ENCODE measurements at places on chromosomes 3 and 15.

- no peak for DNase-seq
Observed at GRCh38 chr15:92541291-92542200, 114.0 kb downstream of the FAM174B start.

DNA sequence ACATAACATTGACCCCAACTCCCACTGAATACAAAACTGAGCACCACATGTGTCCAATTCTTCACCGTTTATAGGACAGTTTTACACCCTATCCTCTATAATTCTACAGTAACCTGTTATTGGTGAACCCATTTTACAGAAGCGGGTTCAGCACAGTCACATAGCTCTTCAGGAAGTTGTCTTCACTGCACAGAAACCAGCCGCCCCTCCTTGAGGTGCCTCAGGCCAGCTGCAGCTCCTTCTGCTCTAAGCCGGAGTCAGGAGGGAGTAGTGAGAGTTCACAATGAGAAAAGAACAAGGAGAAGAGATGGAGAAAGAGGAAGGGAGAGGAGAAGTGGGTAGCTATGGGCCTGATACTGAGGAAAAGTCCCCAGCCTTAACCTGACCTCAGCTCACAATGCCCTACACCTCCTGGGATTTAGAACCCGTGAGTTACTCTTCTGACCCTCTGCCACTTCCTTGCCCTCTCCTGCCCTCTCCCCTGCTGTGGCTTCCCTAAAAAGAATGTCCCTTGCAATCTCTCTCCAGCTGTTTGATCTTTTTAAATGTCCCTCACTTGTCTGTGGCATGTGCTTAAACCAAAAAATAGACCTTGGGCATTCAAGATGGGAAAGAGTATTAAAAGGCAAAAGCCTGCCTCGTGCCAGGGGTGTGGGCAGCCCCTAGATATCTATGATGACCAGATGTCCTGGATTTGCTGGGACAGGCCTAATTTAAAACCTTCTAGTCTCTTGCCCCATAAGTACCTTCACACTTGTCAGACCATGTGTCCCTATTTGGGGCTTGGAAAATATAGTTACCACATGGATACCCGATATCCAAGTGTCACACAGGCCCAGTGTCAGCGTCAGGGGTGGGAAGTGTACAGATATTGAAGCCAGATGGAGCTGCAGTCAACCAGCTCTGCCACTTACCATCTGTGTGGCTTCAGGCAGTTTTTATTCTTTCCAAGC is 71.3 kb upstream of the HES1 start:
- DNase-seq = no peak

DNA sequence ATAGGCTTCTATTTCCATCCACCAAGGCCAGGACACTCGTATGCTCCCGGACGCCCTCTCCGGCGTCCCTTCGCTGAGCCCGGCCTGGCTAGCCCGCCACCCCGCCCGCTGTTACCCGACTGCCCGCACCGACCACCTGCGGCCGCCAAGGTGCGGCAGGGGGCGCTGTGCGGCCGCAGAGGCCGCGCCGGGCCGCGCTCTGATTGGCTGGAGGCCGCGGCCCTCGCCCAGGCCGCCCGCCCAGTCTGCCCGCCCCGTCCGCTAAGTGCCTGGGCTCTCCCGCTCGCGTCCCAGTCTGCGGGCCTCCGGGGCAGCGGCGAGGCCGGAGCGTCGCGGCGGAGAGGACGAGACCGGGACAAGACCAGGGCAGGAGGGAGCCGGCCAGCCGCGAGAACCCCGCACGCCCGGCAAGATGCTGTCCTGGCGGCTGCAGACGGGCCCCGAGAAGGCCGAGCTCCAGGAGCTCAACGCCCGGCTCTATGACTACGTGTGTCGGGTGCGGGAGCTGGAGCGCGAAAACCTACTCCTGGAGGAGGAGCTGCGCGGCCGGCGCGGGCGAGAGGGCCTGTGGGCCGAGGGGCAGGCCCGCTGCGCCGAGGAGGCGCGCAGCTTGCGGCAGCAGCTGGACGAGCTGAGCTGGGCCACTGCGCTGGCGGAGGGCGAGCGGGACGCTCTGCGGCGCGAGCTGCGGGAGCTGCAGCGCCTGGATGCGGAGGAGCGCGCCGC is at the start of gene SYNM:
Gene SYNM, plus strand, starts transcription at position 293 of the 726 bp plus-strand sequence. Its CDS starts 120 bp downstream, at position 413.
- DNase-seq = peak; percentile 66

GRCh38 chr3:101156787-101157345 is 163.5 kb downstream of the IMPG2 start:
- no peak for DNase-seq

DNA sequence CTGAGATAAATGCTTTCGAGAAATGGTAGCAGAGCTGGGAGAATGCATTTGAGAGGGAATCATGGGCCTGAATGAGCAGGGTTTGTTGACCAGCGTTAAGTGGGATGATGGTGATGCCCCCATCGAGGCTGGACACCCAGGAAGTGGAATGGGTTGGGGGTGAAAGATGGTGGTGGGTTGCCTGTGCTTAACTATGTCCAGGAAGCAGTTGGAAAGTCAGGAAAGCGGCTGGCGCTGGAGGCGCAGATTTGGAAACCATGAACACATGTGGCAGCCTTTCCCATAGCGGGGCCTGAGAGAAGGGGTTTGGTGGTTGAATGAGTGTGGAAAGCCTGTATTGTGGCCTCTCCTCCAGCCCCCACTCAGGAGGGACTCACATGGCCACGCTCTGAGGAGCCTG is 80.7 kb downstream of the AAGAB start:
- DNase-seq = no peak

DNA sequence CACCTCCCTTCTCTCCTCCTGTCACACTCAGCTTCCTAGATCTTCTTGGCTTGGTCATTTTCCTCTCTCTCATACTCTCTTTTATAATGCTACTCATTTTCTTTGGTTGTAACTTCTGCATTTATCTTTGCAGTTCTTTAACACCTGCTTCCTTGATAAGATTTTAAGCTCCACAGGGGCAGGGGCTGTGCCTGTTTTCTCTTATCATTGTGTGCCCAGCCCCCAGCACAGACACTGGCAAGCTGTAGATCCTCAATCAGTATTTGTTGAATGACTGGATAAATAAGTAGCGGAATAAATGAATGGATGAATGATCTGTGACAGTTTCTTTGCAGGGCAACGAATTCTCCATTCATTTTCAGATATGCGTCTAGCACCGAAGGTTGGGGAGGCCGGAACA is 64.3 kb upstream of the MEX3B start:
- no peak for DNase-seq

DNA sequence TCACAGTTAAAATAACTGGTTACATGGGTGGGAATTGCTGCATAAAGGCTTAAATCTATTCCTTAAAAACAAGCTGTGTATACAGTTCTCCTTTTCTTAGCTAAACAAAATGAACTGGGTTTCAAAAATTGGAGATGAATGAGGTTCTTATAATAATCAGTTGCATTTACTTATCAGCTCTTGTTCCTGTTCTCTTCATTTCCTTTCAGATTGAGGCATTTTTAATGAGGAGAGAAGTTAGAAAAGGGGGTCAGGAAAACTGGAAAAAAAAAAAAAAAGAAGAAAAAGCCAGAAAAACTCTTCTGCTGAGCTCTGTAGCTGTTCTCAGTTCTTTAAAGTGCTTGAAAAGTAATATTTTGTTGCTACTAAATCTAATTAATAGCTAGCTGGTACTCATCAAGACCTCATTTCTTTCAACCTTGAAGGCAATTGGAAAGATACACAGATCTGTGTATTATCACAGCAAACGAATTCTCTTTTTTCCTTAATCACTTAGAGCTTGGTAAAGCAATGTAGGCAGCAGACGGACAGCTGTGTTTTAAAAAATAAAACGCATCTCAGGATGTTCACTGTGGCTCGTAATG is 32.2 kb downstream of the PTPRG start:
- no peak for DNase-seq

GRCh38 chr3:193515966-193516365 is 38.7 kb downstream of the ATP13A4 start:
- DNase-seq = no peak

DNA sequence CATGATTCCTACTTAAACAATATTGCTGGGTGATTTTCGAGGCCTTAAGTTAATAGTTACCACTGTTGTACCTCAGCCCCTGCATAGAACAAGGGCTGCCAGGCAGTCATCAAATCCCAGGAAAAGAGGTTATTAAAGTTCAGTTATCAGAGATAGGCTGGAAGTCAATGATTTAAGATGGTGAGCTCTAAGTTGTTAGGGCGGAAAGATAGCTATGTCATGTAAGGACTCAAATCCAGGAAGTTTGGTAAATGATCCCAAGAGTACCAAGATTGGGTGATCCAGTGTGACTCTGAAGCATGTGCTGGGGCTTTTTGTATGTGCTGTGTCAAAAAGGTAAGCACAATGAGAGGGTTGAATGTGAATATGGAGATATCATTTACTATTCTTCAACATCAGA is 287.9 kb downstream of the NLGN1 start:
- DNase-seq = no peak

DNA sequence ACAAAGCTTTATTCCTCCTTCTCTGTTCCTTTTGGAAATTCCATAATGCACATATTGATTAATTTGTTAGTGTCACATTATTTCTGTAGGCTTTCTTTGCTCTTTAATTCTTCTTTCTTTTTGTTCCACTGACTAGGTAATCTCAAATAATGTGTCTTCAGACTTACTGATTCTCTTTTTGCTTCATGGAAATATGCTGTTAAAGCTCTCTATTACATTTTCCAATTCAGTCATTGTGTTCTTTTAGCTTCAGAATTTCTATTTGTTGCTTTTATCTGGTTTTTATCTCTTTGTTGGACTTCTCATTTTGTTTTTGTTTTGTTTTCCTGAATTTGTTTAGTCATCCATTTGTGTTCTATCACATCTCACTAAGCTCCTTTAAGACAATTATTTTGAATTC is 147.0 kb upstream of the EOMES start:
- DNase-seq = no peak

DNA sequence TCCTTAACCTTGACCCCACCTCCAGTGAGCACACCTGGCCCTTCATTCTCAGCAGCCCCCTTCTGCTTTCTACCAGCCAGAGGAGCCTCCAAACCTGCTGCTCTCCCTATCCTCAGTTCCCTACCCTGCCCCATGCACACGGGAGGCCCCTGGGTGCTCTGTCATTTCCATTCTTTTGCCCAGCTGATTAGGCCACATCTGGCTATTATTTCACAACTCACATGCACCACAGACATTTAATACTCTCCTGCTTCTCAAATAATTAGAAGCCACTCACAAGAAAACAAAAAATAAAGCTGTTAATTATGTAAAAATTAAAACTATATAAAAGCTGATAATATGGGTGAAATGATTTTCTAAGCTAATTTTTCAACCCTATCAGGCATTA is 50.7 kb downstream of the MYLK start:
- DNase-seq = peak; percentile 18

GRCh38 chr15:32922541-32922940 is 204.7 kb downstream of the GREM1 start:
- DNase-seq = no peak

- peak; percentile 63 for DNase-seq
Observed at GRCh38 chr15:64842096-64842939, 603 bp downstream of the PLEKHO2 start.

DNA sequence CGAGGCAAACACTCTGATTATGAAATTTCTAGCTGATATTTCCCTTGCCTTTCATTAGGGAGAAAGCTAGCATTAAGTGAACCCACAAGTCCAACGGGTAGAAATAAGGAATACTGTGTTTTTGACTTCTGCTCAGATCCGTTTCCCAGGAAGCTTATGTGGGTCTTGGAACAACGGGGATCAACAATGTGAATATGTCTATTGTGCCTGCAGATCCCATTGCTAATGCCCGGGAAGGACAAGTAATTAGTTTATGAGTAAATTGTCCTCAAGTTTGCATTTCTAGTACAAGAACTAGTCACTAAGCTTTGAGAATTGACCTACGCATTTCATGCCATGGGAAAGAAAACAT is 236.4 kb downstream of the UACA start:
- no peak for DNase-seq

DNA sequence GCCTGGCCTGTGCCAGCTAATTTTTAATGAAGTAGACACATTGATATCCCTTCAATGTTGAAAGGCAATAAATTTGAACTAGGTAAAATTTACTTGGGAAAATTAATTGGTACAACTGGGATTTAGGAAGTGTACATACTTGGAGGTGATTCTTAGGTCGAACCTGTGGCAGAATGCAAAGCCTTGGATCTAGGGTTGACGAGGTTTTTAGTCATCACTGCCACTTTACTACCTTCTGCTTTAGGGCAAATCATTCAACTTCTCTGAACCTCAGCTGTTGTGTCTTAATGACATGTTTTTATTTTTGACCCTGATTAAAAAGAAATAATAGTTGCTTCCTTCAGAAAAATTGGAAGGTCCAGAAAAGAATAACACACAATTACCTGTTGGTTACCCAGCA is 2.5 kb downstream of the APPL1 start:
- no peak for DNase-seq

GRCh38 chr3:171049861-171050444 is 23.4 kb upstream of the SLC2A2 start:
- DNase-seq = peak; percentile 75

DNA sequence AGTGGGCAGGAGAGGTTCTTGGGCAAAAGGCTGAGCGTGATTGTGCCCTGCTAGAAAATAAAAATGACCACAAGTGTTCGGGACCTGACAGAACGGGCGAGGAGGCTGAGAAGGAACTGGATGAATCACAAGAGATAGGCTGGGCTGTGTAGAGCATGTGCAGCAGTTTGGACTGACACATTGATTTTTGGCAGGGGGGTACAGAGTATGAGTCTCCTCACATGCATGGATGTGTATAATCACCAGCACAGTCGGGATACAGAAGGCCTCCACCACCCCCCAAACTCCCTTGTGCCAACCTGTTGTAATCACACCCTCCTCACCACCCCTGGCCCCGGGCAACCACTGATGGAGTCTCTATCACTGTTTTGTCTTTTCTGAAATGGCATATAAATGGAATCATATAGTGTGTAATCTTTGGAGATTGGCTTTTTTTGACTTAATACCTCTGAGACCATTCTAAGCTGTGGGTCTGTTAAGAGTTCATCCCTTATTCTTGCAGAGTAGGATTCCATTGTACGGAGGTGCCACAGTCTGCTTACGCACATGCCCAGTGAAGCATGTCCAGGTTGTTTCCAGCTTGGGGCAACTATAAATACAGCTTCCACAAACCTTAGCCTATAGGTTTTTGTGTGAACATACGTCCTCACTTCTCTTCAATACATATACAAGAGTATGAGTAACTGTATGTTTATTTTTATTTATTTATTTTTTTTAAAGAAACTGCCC is 438.8 kb downstream of the FOXP1 start:
- DNase-seq = no peak

DNA sequence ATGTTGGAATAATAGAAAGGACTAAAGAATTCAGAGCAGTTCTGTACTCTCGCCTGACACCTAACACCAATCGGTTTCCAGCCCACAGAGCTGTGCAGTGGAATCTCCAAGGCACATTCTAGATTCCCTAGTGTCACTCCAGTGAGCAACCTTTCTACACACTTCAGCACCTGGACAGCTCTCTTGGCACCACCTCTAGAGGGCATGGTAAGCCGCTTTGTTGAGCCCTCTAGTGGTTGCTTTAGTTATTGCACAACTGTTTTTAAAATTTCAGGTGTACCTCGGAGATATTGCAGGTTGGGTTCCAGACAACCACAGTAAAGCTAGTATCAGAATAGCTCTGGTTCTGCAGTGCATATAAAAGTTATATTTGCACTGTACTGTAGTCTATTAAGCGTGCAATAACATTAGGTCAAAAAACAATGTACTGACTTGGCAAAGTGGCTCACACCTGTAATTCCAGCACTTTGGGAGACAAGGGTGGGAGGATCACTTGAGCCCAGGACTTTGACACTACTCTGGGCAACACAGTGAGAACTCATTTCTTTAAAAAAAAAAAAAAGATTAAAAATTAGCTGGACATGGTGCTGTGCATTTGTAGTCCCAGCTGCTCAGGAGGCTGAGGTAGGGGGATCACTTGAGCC is 26.5 kb upstream of the ERC2 start:
- DNase-seq = peak; percentile 86

All from cardiac fibroblast (primary cell).